ENCODE measurements at places on chromosomes 16 and 17.
A peak's percentile ranks its signal among the peaks of the same experiment; 100 is the strongest.

- peak; percentile 11 for DNase-seq
Measured at GRCh38 chr17:33667052-33667509, 374.0 kb upstream of the ASIC2 start.

GRCh38 chr16:50573947-50574744 lies 25.9 kb downstream of the NKD1 start:
- DNase-seq = no peak

DNA sequence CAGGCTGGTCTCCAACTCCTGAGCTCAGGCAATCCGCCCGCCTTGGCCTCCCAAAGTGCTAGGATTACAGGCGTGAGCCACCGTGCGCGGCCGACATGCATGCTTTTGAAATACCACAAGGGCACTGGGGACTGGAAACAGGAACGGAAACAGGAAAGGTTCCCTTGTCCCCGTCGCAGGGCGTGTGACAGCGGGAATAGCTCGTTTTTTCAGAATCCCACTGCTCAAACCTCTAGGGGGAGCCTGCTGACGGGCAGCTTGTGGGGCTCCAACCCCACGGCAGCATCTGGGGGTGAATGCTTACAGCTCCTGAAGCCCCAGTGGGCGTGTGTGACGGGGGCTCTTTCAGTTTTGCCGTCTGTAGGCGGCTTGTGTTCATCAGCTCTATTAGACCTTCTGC lies 18.8 kb upstream of the ASGR2 start:
- peak; percentile 26 for DNase-seq

DNA sequence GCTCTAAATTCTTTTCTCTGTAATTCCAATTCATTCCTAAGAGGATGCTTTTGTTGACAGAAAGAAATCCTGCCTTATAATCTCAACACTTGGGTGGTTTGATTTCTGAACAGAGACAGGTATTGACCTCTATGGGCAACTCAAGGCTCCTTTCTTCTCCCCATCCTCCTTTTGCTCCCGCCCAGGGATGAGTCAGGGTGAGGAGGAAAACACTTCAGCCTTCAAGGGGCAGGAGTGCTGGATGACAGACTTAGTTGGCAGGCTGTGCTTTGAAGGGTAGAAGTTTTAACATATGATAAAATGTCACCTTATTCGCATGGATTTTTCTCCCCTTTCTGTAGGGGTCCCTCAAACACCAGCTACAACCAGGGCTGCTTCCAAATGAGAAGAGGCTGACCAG lies 16.7 kb upstream of the TOM1L1 start:
- no peak for DNase-seq

DNA sequence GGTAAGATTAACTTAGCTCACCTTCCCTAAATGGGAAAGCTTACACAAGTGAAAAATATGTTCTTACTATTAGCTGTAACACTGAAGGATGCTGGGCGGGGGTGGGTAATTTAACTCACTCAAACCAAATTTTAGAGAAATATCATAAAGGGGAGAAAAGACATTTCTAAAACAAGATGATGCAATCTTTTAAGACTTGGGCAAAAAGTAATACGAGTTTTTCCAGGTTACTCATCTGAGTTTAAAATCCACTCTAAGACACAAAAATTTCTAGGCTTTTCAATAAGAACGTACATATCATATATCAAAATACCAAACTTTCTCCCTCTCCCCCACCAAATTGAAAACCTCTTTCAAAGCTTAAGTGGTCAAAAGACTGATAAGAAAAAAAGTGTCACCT lies 228.8 kb downstream of the CEP112 start:
- DNase-seq = no peak

DNA sequence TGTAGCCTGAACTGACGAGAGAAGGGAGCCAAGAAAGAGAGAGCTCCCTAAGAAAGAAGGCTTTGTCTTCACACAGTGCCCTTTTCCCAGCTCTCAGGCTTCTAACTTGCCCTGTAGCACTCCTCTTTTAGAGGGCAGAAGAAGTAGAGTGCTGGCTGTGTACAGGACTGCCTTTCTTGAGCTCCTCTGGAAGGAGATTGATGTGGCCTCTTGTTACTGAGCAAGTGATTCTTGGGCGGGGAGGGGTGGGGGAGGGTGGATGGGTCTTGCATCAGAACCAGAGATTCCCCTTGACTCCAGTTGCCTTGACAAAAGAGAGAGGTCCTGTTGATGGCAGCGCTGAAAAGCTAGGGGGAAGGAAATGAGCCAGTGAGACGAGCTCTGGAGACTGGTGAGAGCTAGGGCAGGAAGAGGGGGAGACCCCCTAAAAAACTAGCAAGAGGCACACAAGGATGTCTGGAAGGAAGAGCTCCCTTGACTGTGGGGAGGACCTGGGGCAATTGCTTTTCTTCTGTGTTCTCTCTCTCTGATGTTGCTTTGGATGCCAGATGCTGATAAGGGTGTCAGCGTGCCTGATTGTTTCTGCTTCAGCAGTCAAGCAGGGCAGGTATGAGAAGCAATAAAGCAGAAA lies 18.4 kb downstream of the GPR179 start:
- no peak for DNase-seq

DNA sequence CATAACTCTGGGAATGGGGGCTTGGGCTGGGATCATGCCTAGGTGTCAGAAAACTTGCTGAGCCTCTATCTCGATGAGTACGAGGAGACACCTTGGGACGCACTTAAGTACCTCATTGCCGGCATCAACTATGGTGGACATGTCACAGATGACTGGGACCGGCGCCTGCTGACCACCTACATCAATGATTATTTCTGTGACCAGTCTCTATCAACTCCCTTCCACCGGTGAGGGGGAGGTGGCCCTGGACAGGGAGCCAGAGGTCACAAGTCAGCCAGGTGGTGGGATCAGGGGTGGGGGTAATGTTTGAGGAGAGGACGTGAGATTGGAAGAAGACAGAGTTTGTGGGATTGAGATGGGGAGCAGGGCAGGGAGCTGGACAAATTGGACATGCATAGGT lies 3.4 kb upstream of the KDM6B start:
- DNase-seq = no peak

DNA sequence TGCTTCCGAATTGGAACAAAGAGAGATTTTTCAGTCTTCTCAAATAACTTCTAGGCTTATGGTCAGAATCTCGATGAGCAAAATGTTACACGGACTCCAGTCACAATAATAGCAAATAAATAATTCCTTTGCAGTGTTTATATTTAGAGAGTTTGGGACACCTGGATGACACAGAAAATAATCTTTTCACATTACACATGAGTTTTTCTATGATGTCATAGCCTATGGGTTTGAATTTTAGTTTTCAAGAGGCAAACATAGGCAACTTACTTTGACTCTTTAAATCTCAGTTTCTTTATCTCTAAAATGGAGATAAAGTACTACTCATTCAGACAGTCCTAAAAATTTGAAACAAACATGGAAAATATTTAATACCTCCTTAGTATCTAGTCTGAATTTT lies 372.0 kb downstream of the HAPSTR1 start:
- DNase-seq = no peak

DNA sequence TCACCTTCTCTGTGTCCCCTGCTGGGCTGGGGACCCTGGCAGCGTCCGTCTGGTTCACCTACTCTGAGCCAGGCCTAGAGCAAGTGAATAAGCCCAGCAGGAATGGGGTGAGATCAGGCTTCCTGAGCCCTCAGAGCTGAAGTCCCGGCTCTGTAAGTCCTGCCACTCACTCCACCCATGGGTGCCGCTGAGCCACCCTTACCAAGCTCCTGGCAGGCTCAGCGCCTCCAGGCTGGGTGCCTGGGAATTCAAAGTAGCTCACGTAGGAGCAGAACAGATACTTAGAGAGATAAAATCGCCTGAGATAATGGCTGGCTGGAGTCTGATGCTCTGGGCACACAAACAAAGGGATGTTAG lies 9.8 kb upstream of the LASP1NB start:
- no peak for DNase-seq

DNA sequence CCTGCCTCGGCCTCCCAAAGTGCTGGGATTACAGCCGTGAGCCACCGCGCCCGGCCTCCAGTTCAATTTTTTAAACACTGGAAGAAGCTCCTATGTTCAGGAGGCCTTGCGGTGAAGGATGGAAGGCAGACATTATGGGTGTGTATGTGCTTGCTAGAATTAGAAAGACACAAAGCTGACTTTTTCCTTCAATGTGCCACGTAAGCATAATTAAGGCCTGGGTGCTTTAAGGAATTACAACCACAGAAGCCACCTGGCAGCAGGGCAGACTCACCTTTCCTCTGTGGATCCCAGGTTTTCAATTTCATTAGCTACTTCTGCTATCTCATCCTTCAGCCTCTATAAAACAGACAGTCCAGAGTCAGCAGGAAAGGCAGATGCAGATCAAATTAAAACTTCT lies 74.2 kb downstream of the CYTH1 start:
- DNase-seq = no peak

DNA sequence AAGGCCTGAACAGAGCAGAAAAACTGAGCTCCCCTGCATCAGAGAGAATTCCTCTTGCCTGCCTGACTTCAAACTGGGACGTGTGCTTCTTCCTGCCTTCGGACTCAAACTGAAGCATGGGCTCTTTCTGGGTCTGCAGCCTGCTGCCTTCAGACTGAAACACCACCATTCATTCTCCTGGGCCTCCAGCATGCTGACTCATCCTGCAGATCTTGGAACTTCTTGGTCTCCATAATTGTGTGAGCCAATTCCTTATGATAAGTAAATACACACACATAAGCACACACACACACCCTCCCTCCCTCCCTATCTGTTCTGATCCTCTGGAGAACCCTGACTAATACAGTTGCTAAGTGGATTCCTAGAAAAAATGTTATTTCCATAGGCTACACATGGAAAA lies 874.3 kb upstream of the EEF2KMT start:
- no peak for DNase-seq

DNA sequence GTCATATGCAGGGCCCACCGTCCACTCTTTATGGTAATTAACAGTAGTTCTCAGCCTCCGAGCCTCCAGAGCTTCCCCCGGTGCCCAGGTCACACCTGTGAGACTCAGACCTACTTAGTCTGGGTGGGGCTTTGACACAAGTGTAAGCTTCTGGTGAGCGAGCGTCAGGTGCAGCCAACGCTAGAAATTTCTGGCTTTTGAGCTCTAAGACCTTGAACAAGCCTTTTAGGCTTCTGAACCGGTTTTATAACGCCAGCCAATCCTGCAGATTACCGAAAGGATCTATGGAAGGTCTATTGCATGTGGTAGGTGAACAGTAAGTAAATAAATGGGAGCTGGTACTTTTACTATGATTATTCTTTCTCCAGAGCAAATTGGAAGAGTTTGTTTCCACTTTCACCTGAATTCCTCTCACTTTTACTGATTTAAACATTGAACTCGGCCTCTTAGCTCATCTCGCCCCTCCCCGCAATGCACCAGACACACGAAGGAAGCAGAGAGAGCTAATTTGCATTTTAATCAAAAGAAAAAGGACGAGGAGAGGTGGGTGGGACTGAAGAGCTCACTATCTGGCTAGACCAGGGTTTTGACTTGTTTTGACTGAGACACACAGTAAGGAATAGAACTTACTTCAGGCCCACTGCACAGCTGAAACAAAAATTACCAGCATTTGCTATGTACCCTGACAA lies 47.1 kb downstream of the ABAT start:
- no peak for DNase-seq

- DNase-seq = no peak
Measured at GRCh38 chr17:70168977-70169708, at the start of gene KCNJ2. Gene KCNJ2 (plus strand): TSS chr17:70169532. CDS start chr17:70175040, 5,508 bp downstream.

GRCh38 chr16:10938796-10939648 lies 3.2 kb downstream of the DEXI start:
- DNase-seq = no peak

GRCh38 chr17:81163051-81163695 lies 2.1 kb upstream of the PVALEF start:
- peak; percentile 13 for DNase-seq

- no peak for DNase-seq
Measured at GRCh38 chr17:2794111-2794803, 2.0 kb upstream of the RAP1GAP2 start.

DNA sequence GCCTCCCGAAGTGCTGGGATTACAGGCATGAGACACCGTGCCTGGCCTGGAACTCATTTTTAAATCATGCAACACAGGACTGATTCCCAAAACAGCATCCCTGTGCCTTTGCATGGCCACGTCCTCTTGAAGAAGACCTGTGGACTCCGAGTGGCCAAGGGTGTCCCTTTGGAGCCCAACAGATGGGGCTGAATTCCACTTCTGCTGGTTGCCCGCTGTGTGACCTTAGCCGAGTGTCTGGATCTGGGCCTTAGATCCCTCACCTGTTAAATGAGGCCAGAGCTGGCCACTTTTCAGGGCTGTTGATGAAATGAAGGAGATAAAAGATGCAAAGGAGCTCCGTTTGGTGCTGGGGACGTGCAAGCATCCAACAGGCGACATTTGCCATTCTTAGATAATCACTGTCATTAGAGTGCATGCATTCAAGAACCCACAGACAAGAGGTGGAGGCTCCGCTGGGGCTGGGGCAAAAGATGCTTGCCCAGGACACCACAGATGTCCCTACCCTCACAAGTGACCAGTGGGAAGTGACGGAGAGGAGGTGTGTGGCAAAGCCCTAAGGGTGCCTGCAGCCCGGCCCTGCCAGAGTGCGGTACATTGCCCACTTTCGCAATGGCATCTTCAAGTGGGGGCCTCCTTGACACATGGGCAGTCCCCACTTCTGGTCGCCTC lies 354.1 kb upstream of the TNRC6C start:
- no peak for DNase-seq

DNA sequence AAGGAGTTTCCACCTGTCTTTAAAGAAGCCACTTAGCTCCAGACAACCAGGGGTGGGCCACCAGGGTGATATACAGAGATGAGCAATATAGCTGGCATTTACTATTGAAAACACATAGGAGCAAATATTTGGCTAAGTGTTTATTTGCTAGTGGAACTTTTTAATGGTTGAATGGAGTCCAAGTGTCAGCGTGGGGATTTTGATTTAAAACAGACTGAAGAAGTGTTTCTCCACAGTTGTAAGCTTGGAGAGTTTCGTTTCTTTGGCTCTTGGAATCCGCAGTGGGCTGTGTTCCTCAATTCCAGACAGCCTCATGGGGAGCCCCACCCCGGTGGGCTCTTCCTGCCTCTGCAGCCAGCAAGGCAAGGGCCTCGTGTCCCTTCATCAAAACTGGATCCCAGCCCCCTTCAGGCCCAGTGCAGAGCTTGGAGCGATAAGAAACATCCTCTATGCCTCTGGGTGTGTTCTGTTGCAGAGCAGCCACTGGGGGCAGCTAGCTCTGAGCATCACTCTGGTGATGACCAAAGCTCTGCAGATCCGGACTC lies 36.1 kb downstream of the NOG start:
- DNase-seq = no peak

DNA sequence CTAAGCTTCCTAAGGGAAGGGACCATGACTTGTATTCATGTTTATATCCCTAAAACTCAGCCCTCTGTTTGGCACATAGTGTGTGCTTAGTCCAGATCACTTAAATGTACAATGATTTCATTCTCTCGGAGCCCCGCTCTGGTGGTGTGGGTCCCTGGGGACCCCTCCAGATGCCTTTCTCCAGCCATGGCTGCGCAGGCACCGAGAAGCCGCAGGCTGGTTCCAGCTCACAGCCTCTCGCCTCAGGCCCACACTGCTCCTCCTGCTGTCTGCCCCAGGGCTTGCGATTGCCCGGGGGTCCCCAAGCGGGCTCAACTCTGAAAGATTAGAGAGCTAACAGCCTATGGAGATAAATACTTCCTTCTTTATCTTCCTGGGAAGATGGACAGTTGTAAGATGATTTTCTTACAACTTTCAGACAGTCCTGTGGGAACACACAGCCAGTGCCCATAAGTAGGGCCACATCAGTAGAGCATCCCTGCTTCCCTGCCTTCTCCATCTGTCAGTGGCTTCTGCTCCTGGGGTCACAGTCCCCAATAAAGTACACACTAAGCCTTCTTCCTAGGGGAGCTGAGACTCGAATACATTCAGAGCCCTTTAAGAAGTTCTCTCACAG lies 66.2 kb downstream of the CENPV start:
- no peak for DNase-seq

Data from CD4-positive, alpha-beta memory T cell (primary cell).